ENCODE measurements at places on chromosomes 4 and X. TPM values are rescaled to one million over a fixed set of nuclear protein-coding genes. Genes with fewer than 3 reads are reported as not detected.
A peak's percentile ranks its signal among the peaks of the same experiment; 100 is the strongest.

DNA sequence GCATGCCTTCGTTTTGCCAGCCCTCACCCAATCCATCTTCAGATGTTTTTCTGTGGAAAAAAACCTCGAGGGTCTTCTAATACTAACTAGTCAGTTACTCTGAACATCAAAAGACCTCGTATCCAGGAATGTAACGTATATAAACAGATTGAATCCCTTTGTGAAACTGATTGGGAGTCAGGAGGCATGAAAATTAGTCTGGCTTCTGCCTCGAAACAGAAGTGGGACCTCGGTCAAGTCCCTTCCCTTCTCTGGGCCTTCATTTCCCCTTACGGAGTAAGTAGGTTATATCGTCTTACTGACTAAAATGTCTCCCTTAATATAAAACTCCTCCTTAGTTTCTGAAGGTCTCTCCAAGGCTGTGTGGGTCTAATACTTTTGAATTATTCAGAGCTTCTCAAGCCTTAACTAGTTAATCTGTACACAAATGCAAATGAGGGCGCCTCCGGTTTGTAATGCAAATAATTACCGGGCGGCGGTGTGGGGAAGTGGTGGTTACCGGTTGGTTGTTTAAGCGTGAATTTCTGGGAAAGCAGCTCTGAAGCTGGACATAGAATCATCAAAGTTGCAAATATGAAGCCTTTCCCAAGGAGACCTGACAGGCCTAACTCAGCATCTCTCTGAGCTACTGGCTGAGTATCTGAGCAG lies 11.4 kb upstream of the NKRF start:
- no peak overlapping the region for H3K4me3 ChIP-seq
- no peaks in the 10 kb centered on the region for H3K27me3 ChIP-seq
- DNase-seq: no peak

DNA sequence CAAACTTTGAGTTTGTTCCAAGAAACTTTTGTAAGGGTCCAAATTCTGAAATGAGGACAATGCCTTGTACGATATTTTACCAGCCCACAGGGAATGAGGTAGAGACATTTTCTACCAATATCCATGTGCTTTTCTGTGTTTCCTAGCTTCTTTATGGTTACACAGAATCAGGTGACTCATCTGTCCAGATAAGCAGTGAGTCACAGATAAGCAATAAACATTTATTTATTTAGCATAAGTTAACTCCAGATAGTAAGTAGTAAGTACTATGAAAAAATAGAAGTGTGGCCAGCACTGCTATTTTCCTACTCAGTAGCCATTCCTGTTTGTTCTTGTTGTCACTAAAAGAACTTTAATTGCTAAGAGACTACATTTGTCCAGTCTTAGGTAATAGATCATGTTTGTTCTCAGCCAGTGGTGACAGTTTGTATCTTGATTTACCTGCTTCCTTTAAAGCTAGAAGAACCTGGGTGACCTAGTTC lies 7.4 kb downstream of the AFF1 start:
- H3K27ac ChIP-seq: peak overlapping the region; percentile 43
- no peaks in the 10 kb centered on the region for H3K27me3 ChIP-seq
- peaks cover 92% of the 10 kb centered on the region for H3K4me1 ChIP-seq
- H3K4me3 ChIP-seq: no peak overlapping the region

DNA sequence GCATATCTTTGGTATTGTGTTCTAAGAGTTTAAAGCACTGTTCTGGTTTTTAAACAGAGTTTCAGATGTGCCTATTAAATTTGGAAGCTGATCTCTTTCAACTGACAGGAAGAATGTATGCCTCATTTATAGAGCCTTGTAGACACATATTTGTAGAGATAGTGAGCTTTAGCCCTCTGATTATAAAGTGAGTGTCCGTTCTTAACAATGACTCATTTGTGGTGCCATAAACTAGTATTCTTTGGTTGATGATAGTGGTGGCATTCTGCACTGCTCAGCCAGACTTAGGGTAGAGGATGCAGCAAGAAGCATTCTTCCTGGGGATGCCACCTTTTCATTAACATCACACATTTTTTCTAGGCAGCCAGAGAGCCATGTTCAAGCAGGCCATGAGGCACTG lies 121.7 kb downstream of the TLL1 start:
- H3K4me1 ChIP-seq: no peaks in the 10 kb centered on the region
- no peaks in the 10 kb centered on the region for H3K27me3 ChIP-seq
- no peaks in the 10 kb centered on the region for H3K36me3 ChIP-seq
- no peak for DNase-seq
- H3K4me3 ChIP-seq: no peak overlapping the region
- H3K27ac ChIP-seq: no peak overlapping the region

DNA sequence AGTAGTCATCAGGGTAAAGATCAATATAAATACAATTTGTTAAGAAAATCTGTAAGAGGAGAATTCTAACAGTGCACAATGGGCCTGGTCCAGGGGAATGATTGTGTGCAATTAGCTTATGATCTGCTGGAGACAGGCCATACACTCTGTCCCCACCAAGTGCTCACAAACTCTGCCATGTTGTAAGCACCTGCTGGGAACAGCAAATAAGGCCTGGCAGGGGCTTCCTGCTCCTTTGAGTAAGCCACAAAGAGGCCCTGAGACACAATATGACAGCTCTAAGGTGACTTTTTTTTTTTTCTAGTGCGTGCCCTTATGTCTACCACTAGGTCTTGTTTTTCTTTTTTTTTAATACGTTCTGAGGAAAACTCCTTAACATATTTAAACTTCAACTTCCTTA lies 866.3 kb upstream of the PCDH7 start:
- H3K27ac ChIP-seq: no peak overlapping the region
- no peaks in the 10 kb centered on the region for H3K4me1 ChIP-seq
- H3K4me3 ChIP-seq: no peak overlapping the region
- no peak for DNase-seq

GRCh38 chr4:147754037-147754445 lies 22.2 kb downstream of the ARHGAP10 start:
- H3K27me3 ChIP-seq: no peaks in the 10 kb centered on the region
- no peak overlapping the region for H3K4me3 ChIP-seq
- no peak overlapping the region for H3K27ac ChIP-seq
- no peaks in the 10 kb centered on the region for H3K36me3 ChIP-seq
- no peak for DNase-seq
- H3K4me1 ChIP-seq: no peaks in the 10 kb centered on the region

DNA sequence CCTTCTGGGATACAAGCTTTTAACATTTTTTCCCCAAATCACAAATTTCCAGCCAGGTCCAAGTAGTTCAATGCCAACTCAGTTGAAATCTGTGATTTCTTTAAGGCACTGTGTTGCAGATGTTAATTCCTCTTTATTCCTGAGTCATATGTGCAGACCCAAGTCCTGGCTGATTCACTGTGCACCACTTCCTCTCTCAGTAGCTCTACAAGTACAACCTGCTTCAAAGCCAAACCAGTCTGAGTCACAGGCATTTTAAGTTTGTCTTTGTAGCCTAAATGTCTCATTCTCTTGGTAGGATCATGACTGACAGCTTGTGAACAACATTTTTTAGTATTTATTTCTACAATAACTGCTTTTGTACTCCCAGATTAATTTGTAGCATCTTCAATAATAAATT lies 165.6 kb upstream of the S100G start:
- no peaks in the 10 kb centered on the region for H3K27me3 ChIP-seq
- H3K4me1 ChIP-seq: peaks cover 9% of the 10 kb centered on the region
- no peaks in the 10 kb centered on the region for H3K36me3 ChIP-seq
- H3K27ac ChIP-seq: no peak overlapping the region
- no peak overlapping the region for H3K4me3 ChIP-seq
- DNase-seq: no peak

DNA sequence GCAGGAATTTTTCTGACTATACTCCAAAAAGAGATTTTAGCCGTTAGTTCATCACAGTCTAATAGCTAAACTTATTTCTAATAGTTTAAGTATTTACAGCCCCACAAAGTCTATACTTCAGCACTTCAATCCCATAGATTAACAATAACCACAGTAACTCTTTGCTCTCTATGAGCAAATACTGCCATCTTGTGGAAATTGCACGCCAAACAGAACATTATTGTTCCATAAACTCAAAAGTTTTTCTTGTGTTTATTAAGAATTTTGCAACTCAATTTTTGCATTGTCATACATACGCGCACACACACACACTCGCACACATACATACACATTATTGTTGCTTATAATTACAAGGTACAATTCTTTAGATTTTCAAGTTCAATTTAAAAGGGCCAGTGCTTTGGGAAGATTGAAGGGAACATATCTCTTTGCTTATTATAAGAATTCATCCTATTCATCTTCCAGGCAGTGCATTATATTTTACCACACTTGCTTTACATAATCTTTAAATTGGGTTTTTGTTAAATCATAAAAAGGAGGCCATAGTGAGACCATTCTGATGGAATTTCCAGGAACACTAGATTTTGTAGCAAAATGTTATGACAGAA lies 63.8 kb upstream of the ATOH1 start:
- H3K4me1 ChIP-seq: no peaks in the 10 kb centered on the region
- H3K4me3 ChIP-seq: no peak overlapping the region
- no peaks in the 10 kb centered on the region for H3K36me3 ChIP-seq
- peak; percentile 18 for DNase-seq

Gene PSAPL1
- total RNA-seq: 0.02 TPM

Gene RAB28
- 20.9 TPM for total RNA-seq

Gene CXCL6
- total RNA-seq: not detected
